Gastroesophageal sphincter (tissue), 4 donors: ENCODE measurements at places on chromosomes 2 and 18. TPM values are rescaled to one million over a fixed set of nuclear protein-coding genes. Genes with fewer than 3 reads are reported as not detected.

Gene DPY30
- total RNA-seq = 58.2 TPM

Gene TMEM87B
- total RNA-seq = 12.5 TPM

Gene NTSR2
- not detected for total RNA-seq

Gene GPR155
- 45.9 TPM for total RNA-seq

Gene TRIM43
- not detected for total RNA-seq

Gene ALPG
- not detected for total RNA-seq

Gene FTCDNL1
- total RNA-seq = 1.3 TPM

Gene PRSS56
- total RNA-seq = not detected

Gene IL36G
- total RNA-seq = 0.78 TPM

Gene ZNF892
- 8.2 TPM for total RNA-seq

Gene SLC23A3
- total RNA-seq = not detected

Gene LYG2
- not detected for total RNA-seq

Gene EFEMP1
- total RNA-seq = 89.9 TPM

Gene G6PC2
- not detected for total RNA-seq

Gene RPRM
- 5.3 TPM for total RNA-seq
